CD4-positive, alpha-beta T cell treated with Interleukin-2 at 100 ng/mL for 4 hours (primary cell): ENCODE measurements at places on chromosomes 2 and 18.

DNA sequence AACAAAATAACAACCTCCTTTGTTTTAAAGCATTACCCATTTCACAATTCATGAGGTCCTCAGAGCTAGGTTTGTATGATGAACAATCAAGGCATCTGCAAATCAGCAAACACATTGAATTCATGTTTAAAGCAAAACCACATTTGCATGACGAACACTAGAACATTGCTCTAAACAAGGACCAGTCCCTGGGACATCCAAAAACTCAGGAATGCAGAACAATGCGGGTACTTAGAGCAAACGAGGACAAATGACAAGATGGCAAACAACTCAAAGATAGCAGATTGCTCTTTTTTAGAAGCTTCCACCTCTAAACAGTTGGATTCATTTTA, 45.7 kb upstream of the RALBP1 start:
- DNase-seq: no peak

GRCh38 chr2:144229296-144229695, 290.6 kb downstream of the ZEB2 start:
- DNase-seq: no peak

DNA sequence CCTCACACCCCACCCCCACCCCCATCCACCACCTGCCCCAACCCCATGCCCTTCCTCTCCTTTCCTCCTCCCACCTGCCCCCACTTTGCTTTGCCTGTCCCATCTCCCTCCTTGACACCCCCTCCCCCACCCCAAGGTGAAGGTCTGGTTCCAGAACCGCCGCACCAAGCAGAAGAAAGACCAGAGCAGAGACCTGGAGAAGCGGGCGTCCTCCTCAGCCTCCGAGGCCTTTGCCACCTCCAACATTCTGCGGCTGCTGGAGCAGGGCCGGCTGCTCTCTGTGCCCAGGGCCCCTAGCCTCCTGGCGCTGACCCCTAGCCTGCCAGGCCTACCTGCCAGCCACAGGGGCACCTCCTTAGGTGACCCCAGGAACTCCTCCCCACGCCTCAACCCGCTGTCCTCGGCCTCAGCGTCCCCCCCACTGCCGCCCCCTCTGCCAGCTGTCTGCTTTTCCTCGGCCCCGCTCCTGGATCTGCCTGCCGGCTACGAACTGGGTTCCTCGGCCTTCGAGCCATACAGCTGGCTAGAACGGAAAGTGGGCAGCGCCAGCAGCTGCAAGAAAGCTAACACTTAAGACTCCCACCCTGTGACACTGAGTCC, 3.0 kb upstream of the ATP6V1B1 start:
- DNase-seq: no peak

DNA sequence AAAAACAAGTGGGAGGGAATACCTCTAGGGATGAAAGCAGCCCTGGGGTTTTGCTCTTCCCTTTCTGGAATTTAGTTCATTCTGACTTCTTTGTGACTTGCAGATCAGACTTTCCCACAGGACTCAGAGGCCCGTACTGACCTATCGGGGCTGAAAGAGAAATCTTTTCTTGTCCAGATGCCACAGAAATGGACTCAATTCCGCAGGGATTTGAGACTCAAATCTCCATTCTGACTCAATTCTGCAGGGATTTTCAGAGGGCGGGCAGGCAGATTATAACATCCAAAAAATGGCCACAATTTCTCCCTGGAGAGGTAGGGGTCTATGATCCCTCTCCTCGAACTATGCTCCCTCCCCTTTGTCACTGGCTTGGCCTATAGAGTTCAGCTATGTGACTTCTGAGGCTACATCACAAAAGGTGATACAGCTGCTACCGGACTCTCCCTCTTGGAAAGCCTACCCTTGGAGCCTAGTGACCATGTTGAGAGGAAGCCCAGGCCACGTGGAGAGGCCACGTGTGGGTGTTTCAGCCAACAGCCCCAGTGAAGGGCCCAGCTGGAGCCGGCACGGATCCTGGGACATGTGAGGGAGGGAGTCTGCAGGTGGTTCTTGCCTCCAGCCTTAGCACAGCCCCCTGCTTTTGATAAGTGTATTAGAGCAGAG, 4.8 kb upstream of the EFHD1 start:
- no peak for DNase-seq

GRCh38 chr2:96145036-96145847, at the start of gene DUSP2:
Gene DUSP2 (minus strand): TSS chr2:96145440. CDS start chr2:96145354, 86 bp downstream.
- DNase-seq: peak; percentile 85

- DNase-seq: no peak
These were observed 10.4 kb upstream of the ARID5A start for GRCh38 chr2:96526101-96526591.

GRCh38 chr2:43370146-43370545, 143.7 kb upstream of the ZFP36L2 start:
- no peak for DNase-seq

DNA sequence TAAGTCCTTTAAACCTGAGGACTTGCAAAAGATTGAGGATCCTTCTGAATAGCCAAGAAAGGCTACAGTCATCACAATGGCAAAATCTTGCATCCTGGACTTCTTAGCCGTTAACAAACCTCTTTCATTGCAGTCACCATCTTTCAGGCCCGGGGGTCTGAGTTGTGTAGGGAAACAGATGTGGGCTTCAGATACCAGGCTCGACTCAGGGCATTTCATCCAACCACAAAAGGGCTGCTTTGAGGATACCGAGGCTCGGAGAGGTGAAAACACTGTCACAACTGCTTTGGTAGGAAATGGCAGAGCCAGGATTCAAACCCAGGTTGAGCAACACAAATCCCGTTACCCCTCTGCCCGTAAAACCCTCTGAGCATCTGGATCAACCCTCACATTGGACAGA, 147.4 kb downstream of the TFCP2L1 start:
- DNase-seq: no peak

DNA sequence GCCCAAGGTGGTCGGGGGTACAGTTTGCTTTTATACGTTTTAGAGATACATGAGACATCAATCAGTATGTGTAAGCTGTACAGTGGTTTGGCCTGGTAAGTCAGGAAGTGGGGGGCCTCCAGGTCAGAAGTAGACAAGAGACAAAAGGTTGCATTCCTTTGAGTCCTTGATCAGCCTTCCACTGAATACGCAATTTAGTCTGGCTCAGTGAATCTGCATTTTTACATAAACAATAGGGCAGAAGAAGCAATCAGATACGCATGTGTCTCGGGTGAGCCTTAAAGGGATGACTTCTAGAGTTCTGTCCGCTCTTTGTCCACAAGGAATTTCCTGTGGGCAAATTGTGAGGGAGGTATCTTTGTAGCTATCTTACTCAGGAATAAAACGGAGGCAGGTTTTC, 87.2 kb downstream of the SOWAHC start:
- no peak for DNase-seq

DNA sequence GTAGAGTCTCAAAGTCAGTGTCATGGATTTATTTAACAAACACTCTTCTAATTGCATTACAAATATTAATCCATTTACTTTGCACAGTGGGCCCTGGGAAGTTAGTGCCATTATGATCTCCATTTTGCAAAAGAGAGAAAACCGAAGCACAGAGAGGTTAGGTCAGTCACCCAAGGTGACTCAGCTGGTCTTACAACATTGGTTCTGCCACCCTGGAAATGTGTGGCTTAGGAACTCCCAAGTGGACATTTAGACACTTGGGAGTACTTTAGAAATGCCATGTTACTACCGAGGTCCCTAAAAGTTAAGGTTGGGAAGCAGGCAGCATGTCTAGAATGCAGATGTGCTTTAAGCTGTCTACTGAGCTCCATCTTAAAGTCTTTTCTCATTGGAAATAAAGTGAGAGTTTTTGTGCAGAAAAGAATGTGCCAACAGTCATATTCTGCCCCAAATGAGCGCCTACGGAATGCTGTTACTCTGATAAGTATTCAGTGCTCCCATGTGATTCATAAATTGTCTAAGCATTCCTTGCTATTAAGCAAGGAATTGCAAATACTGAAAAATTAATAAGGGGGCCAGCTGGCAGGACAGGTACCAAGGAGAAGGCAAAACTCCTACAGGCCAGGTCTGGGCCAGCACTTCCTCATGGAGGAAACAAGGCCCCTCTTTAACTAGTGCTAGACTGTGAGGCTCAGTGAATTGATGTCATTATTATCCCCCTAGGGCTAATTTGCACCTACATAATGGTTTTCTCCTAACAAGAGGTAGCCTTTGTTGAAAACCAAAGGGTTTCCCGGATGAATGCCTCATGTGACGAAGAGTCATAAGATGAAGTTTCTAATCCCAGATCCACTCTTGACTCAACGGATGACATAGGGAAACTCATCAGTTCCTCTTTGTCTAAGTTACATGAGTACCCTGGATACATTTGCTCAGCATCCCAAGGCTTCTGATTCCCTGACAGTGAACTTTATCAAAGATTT, 16.3 kb downstream of the NRP2 start:
- no peak for DNase-seq

DNA sequence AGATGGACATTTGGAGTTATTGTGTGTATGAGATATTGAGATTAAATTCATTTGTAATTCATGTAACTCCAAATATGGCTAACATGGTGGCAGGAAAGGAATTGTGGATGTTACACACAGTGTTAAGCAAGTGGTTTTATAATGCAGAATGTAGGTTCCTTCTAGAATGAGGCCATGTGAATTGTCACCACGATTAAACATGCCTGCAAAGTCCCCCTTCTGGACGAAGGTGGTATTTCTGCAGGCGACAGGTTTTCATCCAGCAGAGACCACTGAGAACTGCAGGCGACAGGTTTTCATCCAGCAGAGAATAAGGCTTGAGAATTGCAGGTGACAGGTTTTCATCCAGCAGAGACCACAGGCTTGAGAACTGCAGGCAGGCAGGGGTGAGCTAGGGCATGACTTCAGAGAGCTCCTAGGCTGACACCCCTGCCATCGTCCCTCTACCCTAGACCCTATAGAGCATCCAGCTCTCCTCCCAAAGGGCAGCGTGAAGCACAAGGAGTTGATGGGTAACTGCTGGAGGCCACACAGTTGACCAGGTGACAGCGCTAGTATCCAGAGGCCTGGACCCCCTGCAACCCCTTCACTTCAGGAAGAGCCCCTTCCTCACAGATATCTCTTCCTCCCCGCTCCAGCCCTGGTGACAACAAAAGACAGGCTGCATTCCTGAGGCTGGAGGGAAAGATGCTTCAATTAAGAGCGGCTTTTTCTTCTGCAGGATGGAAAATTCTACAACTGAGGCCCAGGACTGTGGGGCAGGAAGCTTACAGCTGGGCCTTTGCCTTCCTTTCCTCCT, 175.8 kb downstream of the LOXHD1 start:
- peak; percentile 59 for DNase-seq

DNA sequence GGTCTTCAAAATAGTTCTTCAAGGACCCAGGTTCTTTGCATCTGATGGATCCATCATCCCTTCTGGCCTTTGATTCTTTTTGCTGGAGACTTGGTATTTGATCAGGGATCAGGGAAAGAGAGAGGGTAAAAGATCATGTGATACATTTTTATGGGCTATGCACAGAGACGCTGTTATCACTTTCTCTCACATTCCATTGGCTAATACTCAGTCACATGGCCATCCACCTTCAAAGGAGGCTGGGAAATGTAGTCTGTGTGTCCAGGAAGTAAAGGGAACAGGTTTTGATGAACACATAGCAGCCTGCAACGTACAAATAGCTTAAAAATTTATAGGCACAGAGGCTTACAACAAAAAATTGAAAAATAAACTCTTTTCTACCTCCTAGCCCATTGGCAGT, 629.6 kb upstream of the FANCL start:
- no peak for DNase-seq

GRCh38 chr2:128041561-128041960, 13.7 kb upstream of the SAP130 start:
- DNase-seq: no peak

DNA sequence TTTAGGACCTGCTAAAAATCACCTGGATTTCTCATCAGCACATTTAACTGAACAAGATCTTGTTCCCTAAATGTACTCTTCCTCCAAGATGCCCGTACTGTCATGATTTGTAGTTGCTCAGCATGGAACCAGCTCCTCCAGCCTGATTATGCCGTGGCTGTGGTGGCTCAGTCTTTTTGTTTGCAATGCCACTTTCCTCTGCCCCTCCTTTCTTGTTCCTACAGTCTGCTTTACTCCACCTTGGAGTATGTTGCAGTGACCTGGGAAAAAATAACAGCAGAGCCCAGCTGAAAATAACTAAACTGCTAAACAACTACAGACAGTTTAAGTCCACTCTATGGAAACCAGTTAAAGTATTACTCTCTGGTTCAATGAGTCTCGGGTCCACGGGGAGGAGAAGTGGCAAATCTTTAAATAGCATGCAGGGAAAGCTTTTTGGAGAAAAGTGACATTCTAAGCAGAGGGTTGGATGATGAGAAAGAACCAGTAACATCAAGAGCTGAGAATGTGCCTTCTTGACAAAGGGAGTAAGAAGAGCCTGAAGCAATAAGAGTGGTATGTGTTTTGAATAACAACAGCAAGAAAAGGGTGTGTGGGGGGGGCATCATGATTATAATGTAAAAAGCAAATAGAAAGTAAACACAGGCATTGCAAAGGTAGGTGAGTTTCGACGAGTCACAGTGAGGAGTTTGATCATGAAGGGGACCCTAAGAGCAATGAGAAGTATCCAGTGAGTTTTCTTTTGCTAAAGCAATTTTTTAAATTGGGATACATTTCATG, 225.7 kb downstream of the TMX3 start:
- no peak for DNase-seq

- peak; percentile 6 for DNase-seq
These were observed 11.4 kb downstream of the THNSL2 start for GRCh38 chr2:88181511-88181910.

DNA sequence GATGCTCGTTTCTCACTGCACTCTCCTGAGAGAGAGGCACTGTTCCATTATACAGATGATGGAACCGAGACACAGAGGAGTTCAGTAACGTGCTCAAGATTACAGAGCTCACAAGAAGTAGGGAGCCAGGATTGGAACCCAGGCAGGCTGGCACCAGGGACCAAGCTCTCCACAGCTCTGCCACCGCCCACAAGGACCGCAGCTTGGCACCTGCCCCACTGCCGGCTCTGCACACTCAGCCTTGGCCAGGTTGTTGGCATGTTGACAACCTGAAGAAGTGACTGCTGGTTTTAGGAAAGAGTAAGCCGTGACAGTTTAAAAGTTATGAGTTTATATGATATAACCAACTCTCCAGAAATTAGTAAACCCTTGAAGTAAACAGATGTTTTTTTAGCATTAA, 48.0 kb upstream of the ITM2C start:
- DNase-seq: no peak

- DNase-seq: no peak
These were observed 67.5 kb upstream of the AMMECR1L start for GRCh38 chr2:127953128-127953718.
